ENCODE measurements at places on chromosomes 7 and 10.

GRCh38 chr10:128744092-128744491, 617.9 kb upstream of the MKI67 start:
- no peak for DNase-seq

GRCh38 chr7:127927348-127927696, 103.9 kb downstream of the LRRC4 start:
- no peak for DNase-seq

GRCh38 chr7:17495655-17496394, 197.4 kb downstream of the AHR start:
- no peak for DNase-seq

DNA sequence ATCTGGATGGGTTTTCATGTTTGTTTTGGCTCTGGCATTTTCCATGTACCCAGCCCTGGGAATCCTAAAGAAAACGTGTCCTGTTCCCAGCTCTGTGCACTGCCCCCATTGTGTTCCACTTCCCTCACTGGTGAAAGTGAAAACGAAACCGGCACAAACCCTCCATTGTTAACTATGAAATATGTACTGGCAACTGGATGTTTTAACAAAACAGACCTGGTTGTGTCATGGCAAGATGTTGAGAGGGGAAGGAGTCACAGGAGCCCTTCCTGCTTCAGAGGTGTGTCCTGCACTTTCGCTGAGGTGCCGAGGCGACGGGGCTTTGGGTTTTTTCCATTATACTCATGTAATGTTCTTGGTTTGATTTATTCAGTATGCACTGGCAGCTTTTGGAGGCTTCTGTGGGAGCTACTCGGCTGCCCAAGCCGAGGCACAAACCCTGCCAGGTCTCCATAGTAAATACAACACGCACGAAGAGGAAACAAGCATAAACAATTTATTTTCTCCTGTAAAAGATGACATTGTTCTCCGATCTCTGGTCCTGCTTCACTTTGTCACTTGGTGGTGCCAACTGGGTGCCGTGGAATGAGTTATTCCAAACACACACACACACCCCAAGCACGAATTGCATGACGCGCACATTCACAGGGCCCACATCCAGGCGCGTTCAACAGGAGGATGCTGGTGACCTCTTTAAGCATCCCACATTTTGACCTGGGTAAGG, 118.2 kb downstream of the CDK6 start:
- DNase-seq, result peak; percentile 32

GRCh38 chr10:77378366-77379349, 258.9 kb downstream of the KCNMA1 start:
- no peak for DNase-seq

DNA sequence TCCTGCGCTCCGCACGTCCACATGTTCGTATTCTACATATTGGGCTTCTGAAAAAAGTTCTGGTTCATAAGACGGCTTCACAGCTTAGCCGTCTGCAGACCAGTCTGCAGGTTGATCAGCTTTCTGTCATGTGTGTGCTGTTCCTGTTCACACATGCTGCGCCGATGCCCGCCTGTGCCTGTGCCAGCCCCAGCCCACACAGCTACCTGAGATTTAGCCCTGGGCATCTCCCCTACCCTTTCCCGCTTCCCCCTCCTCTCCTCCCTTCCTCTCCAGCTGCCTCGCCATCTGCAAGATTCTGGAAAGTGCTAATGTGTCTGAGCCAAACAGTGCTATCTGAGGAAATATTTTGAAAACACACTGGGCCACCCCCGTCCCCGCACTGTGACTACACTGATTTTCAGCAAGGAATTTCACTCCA, 7.1 kb downstream of the CHST3 start:
- DNase-seq, result no peak

DNA sequence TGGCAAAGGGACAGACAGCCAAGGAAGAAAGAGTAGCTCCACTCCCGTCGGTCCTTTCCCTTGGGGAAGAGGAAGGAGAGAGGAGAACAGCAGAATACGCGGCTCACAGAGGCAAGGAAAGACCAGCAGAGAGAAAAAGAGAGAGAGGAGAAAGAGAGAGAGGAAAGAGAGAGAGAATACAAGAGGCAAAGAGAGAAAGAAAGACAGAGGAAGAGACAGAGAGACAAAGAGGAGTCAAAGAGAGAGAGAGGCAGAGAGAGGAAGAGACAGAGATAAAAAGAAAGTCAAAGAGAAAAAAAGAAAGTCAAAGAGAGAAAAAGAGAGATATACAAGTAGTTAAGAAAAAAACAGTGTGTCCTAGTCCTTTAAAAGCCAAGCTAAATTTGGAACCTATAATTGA, 23.4 kb upstream of the CHST3 start:
- no peak for DNase-seq

DNA sequence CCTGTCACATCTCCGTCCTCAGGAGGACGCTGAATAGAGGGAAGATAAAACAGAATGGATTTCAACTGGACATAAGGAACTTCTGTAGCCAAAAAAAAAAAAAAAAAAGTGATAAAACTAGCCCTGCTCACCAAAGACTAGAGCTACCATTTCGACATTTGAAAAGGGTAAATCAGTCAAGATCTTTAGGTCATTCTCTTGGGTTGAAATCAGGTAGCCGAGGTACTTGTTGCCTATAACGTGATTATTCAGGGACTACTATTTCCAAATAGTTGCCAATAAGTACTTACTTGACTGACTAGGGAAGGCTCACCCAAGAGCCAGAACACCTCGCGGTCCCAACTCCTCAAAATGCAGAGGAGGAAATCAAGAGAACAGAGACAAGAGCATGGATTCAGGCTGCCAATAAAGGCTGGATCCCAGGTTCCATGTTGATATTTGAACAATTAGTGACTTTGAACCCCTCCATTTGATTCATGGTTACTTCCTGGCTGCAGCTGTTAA, 2.0 kb downstream of the RHEB start:
- no peak for DNase-seq

GRCh38 chr7:138575897-138576428, 115.9 kb downstream of the TRIM24 start:
- DNase-seq, result peak; percentile 9

DNA sequence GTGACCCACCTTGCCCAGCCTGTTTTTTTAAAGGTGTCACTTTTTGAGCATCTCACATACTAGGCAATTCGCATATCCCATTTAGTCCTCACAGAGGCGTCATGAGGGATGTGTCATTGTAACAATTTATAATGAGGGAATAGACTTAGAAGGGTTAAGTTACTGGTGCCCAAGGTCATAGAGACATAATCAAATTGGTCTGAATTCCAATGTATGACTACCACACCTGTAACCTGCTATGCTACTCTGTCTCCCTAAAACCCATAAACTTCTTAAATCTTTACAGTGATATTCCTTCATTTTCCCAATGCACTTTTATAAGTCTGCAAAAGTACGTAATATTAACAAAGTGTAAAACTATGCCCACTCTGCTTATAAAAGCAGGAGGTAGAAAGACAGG, 7.1 kb downstream of the ZMYND11 start:
- no peak for DNase-seq

DNA sequence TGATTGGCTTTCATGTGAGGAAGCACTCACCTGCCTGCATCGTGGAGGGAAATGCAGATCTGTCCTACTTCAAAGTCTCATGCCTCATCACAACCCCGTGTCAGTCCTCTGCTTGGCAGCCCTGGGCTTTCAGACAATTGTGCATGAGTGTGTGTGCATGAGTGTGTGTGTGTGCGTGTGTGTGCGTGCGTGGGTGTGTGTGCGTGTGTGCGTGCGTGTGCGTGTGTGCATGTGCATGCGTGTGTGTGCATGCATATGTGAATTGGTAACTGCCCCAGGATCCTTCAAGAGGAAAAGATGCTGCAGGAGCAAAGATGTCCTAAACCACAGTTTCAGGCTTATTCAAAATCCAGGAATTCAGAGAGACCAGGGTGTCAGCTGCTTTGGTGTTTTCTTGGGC, 71.3 kb downstream of the LANCL2 start:
- DNase-seq, result no peak

GRCh38 chr10:59807629-59808620, 54.7 kb upstream of the MRLN start:
- DNase-seq, result no peak

GRCh38 chr10:63217120-63217605, 84.0 kb downstream of the NRBF2 start:
- peak; percentile 55 for DNase-seq

DNA sequence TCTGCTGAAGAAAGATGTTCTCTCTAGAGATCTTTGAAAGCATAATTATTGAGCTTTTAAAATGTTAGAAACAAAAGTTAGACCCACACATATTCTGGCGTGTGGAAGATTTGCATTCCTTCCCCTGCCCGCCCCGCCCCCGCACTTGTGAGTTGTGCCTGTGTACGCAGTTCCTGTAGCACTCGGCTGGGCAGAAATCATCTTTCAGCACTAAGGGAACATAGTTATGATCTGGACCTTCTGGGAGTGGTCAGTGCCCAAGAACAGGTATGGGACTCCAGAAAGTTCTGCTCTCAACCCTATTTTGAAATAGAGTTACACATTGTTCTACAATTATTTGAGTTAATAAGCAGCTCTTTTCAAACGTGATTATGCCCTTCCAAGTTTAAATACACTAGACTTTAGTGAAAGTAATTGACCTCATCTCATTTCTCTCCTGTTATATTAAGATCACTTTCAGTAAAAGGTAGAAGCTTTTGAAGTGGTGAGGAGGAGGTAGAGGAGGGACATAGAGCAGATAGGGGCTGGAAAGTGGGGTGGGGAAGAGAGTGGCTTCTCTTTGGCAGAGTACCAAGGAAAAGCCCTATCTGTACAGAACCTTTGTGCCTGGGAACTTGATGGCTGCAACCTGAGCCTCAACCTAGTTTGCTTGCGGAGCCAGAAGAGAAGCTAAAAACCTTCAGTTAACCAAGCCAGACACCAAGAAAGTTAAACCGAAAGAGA, 5.7 kb downstream of the BLVRA start:
- DNase-seq, result no peak

DNA sequence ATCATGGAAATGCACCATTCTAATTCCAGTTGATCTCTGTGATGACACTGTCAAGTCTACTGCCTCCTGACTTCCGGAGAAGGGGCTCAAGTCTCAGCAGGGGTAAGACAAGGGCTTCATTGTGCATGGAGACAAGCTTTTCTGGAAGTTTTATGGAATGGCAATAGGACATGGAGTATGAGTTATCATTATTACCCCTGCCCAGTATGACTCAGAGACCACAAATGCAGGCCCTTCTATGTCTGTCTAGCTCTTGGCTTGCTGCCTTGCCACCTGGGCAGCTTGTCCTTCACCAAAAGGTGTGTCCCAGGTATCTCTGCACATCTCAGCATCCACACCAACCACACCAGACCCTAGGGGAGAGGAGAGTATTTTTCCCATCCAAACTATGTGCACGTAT, 34.9 kb upstream of the KIAA1217 start:
- DNase-seq, result no peak

- no peak for DNase-seq
Measured at GRCh38 chr10:107553470-107553869, 389.0 kb upstream of the SORCS1 start.

GRCh38 chr10:131784363-131785120, 116.3 kb upstream of the PPP2R2D start:
- no peak for DNase-seq

GRCh38 chr10:52658112-52658511, 114.5 kb downstream of the MBL2 start:
- DNase-seq, result no peak

- DNase-seq, result no peak
Measured at GRCh38 chr7:80665526-80665925, 27.1 kb downstream of the CD36 start.

DNA sequence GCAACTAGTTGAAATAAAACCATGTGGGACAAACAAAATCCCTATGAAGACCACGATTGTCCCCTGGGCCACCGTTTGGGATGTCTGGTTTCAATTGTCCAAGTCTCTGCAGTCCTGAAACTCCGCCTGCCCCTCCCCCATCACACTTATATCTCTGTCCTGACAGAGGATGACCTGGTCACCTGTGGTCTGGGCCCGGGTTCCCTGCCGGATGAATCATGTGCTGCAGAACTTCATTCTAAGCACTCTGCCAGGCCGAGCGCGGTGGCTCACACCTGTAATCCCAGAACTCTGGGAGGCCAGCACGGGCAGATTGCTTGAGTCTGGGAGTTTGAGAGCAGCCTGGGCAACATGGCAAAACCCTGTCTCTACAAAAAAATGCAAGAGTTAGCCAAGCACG, 91.1 kb downstream of the COL13A1 start:
- DNase-seq, result no peak

GRCh38 chr10:97707134-97707861, 6.2 kb upstream of the MARVELD1 start:
- no peak for DNase-seq

GRCh38 chr7:43612599-43613589, 30.0 kb downstream of the STK17A start:
- peak; percentile 26 for DNase-seq

- DNase-seq, result no peak
Measured at GRCh38 chr10:48468866-48469511, 135.9 kb downstream of the ARHGAP22 start.

GRCh38 chr7:89283302-89283701, 487.8 kb upstream of the TEX47 start:
- no peak for DNase-seq

DNA sequence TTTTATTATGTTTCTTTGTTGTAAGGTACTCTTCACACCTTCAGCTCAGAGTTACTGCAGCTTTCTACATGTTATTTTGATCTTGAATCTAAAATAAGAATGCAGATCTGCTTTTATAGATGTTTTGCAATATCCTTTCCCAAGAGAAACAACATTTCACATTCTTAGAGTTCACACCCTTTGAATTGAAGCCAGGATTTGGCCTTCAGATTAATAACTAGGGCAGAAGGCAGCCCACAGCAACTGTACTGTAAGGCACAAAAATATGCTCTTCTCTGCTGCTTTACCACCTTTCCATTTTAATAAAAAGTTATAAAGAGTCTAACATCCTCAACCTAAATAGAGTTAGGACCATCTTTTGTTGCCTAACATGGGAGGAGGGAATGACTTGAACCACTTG, 224.7 kb downstream of the LHFPL3 start:
- no peak for DNase-seq

- DNase-seq, result no peak
Measured at GRCh38 chr7:111841596-111842205, 279.4 kb upstream of the IMMP2L start.

- peak; percentile 34 for DNase-seq
Measured at GRCh38 chr7:33185786-33186185, 56.4 kb downstream of the BBS9 start.

DNA sequence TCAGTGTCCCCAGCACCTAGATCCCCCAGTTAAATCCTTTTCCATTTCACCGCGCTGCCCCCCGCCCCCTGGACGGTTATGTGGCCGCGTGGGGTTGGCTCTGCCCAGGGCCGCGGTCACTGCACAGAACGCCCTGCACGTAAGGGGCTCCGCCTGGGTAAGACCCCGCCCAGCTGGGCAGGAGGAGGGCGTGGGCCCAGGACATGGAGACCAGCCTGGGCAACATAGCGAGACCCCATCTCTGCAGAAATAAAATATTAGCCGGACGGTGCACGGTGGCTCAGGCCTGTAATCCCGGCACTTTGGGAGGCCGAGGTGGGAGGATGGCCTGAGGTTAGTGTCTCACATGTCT, 650 bp upstream of the ZFAND2A start:
- DNase-seq, result no peak

- no peak for DNase-seq
Measured at GRCh38 chr7:18675579-18675978, 180.0 kb downstream of the HDAC9 start.

GRCh38 chr7:41912426-41912825, 209.5 kb upstream of the INHBA start:
- no peak for DNase-seq

GRCh38 chr7:51601461-51601860, 284.9 kb upstream of the COBL start:
- DNase-seq, result no peak
